Stomach (tissue), 19 donors: ENCODE measurements at places on chromosomes 16 and 17.
A peak's percentile ranks its signal among the peaks of the same experiment; 100 is the strongest.

DNA sequence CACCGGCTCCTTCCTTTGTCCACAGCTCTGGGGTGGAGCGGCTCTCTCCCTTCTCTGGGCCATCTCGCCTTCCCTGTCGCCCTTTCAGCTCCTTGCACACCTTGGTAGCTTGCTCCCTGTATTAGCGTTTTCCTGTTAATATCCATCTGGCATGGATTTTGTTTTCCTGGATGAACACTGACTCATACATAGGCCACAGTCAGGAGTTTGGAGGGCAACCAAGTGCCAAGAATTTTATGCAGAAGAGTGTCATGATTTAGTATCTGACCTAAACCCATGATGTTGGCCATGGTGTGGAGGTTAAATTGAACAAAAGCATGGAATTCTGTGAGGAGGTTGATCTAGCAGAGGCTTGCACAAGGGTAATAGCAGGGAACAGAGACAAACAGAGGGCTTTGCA lies 180.9 kb downstream of the AIPL1 start:
- DNase-seq = no peak

GRCh38 chr17:45137561-45138305 lies 2.2 kb downstream of the ACBD4 start:
- DNase-seq = no peak

GRCh38 chr17:49191409-49191916 lies 18.9 kb downstream of the GNGT2 start:
- DNase-seq = no peak

- DNase-seq = no peak
These were observed 1.1 kb downstream of the FOXL1 start for GRCh38 chr16:86579268-86580062.

DNA sequence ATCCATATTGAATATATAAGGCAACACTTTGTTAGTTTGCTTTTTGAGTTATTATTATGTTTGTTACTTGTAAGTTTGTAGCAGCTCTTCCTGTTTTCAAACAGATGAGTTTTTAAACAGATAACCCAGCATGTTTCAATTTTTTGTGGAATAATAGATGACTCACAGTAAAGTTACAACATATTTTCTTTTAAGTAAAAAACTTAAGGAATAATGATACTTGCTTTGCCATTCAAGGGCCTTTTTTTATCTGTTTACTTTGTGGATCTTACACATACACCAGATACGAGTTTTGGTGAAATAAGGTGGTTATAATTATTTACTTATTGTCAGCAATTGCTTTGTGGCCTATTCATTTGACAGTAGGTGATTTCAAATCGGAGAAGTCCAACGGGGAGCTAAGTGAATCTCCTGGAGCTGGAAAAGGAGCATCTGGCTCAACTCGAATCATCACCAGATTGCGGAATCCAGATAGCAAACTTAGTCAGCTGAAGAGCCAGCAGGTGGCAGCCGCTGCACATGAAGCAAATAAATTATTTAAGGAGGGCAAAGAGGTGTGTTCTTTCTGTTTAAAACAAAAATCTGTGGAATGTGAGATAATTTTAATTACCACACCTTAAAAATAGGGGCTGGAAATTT lies 66.3 kb downstream of the BPTF start:
- DNase-seq = no peak

GRCh38 chr17:6393351-6393952 lies 41.5 kb downstream of the AIPL1 start:
- peak; percentile 50 for DNase-seq

GRCh38 chr16:2987833-2988232 lies 7.6 kb upstream of the PKMYT1 start:
- no peak for DNase-seq

DNA sequence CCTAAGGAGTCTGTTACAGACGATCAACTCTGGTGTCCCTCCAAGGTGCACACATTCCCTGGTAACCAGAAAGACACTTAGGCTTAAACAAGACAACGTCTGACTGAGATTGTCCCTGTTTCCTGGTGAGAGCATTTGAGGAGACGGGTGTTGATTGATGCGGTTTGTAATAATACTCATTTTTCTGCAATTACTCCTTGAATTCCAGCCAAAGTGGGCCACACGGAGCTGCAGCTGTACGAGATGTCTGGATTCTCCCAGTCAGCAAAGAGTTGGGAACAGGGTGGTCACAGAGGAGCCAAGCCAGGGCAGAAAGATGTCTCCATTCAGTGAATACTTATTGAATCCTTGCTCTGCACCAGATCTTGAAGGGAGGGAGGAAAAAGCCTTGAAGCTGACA lies 30.9 kb upstream of the CES5A start:
- DNase-seq = no peak

DNA sequence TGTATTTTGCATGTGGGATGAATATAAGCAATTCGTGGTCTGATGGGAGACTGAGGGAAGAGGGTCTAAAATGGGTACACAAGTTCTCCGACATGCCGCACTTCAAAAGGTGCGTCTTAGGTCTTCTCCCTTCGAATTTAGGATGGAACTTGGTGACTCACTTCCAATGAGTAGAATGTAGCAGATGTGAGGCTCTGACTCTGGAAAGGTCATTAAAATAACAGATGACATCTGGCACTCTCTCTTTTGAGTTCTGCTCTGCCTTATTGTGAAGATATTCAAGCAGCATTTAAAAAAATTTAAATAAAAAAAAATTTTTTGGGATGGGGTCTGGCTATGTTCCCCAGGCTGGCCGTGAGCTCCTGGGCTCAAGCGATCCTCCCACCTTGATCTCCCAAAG lies 92.7 kb downstream of the TMEM100 start:
- DNase-seq = no peak
